ENCODE measurements at places on chromosomes 7 and 10.

DNA sequence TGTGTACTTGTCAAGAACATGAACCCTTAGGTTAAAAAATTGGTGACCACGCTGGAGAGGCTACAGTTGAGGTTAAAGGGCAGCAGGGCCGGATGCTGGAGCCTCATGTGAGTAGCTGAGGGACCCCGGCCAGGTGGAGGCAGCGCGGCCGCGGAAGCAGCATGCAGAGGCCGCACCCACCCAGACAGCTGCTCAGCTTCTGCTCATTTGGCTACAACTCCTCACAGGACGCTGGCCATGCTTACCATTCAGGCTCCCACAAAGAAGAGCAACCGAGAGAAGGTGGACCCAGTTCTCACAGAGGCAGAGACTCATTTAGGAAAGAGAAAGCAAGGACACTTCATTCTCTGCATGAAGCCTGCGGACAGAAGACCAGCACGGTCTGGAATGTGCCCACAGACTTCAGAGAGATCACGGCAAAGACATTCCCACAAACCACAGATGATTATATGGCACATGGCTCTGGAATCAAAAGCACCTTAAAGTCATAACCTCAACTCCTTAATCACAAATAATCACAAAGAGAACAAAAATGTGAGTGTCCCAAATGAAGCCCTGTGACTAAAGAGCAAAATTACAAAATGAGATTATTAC, 94.4 kb downstream of the VOPP1 start:
- no peak for DNase-seq

GRCh38 chr10:69901022-69901421, 99.3 kb downstream of the COL13A1 start:
- DNase-seq, result peak; percentile 93

DNA sequence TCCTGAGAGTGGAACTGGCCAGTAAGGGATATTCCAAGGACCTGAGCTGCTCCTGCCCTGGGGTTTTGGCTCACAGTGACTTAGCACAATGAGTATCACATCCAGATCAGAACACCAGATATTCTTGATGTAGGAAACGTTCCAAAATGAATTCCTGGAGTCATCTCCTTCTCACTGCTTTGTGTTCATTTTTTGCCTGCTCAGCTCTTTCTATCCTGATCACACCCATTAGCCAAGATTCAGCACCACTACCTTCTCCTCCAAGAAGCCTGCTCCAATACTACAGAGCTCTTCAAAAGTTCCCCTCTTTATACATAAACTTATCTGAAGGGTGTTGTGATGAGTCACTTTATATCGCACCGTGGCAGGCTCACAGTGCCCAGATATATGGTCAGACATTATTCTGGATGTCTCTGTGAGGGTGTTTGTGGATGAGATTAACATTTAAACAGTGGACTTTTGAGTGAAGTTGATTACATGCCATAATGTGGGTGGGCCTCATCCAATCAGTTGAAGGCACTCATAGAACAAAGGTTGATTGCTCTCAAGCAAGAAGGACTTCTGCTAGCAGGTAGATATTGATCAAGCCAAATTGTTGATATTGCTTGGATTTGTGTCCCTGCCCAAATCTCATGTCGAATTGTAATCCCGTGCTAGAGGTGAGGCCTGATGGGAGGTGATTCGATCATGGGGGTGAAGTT, 1155.2 kb upstream of the AUTS2 start:
- DNase-seq, result no peak

DNA sequence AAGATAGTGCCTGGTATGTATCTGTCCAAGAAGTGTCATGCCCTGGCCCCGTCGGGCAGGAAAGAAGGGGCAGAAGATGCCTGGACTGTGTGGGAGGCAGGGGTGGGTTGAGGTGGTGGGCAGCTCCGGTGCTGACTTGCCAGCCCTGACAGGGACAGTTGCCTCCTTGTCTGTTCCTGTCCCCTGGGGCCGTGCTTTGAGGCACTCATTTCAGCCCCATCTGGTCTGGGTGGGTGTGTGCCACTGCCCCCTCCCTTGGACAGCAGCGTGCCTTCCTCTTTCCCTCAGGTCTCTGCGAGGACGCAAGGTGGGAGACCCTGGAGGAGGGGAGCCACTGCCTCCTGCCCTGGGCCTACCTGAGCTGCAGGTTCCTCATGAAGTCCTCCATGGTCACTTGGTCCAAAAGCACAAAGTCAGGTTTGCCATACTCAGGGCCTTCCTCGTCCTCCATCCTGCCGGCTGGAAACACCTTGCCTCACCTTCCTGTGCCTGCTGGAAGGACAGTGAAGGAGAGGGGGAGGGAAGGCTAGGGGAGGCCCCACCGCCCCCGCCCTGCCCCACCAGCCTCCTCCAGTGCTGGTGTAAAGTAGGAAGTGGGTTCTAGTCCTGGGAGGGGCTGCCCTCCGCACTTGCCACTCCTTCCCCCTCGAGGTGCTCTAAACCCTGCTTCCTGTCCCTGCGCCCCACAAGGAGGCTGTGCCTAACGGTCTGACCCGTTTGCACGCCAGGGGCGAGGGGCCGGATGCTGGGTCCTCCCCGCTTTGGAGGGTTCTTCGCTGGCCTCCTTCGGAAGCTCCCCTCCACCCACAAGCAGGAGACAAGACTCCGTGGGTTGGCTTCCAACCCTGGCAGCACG, at the start of gene MYO1G:
Gene MYO1G, minus strand, starts transcription at position 505 of the 856 bp plus-strand sequence. Its CDS starts 54 bp downstream, at position 451.
- no peak for DNase-seq

DNA sequence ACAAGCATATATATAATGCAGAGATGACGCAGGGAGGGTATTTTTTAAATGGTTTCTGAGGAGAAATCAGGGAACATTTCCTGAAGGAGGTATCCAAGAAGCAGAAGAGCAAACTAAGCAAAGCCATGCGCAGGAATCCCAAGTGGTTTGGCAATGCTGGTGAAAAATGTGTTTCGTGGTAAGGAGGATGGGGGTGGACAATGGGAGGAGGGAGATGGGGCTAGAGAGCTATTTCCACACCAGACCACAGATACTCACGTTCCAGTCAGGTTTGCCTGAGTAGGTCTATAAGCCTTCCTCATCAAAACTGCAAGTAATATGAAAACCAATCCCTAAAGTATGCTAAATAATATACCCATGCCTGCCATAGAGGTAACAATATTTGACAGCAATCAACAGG, 223.7 kb upstream of the MKLN1 start:
- no peak for DNase-seq

- no peak for DNase-seq
Observed at GRCh38 chr10:84214612-84215235, 10.6 kb downstream of the LRIT2 start.

GRCh38 chr7:50366311-50366710, 61.8 kb downstream of the IKZF1 start:
- no peak for DNase-seq

DNA sequence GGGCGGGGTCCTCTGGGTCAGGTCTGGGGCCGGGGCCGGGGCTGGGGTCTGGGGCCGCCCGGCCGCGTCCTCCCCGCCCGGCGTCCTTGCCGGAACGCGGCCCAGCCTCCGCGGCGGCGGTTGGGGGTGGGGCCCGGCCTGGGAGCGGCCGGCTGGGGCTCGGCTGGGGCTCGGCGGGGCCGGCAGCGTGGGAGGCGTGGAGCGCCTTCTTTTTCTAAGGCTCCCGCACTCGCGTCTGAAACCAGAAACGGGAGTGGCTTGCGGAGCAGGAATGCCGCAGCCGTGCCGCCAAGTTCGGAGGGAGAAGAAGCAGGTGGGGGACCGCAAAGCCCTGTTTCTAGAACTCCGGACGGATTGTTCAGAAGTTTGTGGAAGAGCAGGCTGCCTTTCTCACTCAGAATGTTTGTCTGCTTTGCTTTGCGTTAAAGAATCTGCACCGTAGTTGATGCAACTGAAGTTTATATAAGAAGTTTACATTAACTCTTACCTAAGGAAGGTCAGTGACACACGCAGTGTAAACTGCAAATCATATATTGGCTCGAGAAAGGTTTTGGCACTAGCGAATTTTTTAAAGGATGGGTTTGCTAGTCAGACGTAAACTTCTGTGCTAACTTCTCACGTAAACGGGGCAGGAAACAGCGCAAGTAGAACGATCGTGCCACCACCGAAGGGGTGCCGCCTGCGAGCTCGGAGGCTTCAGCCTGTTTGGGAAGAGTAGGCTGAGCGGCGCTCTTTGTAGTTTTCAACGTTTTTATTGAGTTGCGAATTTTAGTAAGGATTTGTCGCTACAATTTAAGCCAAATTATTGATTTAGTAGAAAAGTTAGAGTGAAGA, 729 bp downstream of the DNAJB6 start:
- peak; percentile 53 for DNase-seq

- DNase-seq, result no peak
Observed at GRCh38 chr7:77200542-77200941, 923 bp upstream of the FGL2 start.

DNA sequence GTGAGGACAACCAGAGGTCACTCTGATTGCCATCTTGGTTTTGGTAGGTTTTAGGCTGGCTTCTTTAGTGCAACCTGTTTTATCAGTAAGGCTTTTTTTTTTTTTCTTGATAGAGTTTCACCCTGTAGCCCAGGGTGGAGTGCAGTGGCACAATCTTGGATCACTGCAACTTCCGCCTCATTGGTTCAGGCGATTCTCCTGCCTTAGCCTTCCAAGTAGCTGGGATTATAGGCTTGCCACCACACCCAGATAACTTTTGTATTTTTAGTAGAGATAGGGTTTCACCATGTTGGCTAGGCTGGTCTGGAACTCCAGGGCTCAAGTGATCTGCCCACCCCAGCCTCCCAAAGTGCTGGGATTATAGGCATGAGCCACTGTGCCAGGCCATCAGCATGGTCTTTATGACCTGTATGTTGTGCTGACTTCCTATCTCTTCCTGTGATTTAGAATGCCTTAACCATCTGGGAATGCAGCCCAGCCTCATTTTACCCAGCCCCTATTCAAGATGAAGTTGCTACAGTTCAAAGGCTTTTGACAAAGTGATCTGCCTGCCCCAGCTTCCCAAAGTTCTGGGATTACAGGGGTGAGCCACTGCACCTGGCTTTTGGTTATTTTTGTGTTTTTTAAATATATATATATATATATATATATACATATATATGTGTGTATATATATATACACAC, 7.0 kb upstream of the ZNF425 start:
- no peak for DNase-seq

- peak; percentile 58 for DNase-seq
Observed at GRCh38 chr10:17730667-17731066, 21.3 kb upstream of the TMEM236 start.

GRCh38 chr10:88253128-88253527, 330.0 kb downstream of the RNLS start:
- DNase-seq, result peak; percentile 31

Measured in gastrocnemius medialis (tissue), 4 donors.